ENCODE measurements at places on chromosomes 11 and 22.

- no peak for DNase-seq
Measured at GRCh38 chr11:76148231-76148630, 58.1 kb downstream of the WNT11 start.

DNA sequence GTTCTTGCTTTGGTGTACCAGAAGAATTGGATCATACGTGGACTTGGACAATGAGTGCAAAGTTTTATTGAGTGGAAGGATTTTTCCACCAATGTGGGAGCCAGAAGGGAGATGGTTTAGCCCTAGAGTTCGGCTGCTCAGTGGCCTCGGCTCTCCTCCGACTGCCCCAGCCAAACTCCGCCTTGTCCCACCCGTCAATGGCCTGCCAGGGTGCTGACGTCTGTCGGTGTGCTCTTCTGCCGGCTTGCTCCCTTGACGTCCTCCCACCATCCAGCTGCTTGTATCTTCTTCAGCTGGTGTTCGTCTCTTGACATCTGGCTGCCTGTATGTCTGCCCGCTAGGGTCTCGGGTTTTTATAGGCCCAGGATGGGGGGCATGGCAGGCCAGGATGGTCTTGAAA, 154.8 kb downstream of the APOL5 start:
- DNase-seq = no peak

DNA sequence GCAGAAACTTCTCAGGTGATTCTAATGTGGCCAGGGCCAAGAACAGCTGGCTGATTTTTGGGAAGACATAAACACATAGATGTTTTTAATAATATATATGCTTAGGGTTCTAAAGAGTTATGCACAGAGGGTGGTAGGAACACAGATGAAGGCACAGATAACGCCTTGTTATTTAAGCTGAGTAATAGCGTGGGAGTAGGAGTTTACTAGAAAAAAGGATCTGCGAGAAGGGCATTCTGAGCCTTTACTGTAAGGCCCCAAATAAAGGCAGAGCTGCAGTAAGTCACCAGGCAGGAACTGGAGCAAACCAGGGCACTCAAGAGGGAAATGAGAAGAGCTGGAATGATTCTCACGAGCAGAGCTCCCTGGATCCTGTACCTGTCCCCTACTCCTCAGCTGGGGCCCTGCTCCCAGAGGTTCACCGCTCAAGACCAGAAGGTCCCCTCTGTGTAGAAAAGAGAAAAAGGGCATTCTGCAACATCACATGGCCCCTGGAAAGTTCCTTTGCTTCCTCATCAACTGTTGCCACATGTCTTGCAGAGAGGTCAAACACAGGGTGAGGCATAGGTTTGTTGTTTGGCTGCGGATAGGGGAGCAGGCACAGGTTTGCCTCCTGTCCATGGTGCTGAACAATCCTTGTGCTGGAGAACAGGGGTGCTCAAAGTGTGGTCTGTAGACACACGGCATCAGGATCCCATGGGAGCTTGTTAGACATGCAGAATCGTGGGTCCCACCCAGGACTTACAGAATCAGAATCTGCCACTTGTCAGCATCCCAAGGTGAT, 125.7 kb downstream of the TENM4 start:
- no peak for DNase-seq

- no peak for DNase-seq
Measured at GRCh38 chr11:65790902-65791650, 4.2 kb downstream of the OVOL1 start.

- no peak for DNase-seq
Measured at GRCh38 chr11:85869781-85870180, 14.6 kb downstream of the CCDC83 start.

DNA sequence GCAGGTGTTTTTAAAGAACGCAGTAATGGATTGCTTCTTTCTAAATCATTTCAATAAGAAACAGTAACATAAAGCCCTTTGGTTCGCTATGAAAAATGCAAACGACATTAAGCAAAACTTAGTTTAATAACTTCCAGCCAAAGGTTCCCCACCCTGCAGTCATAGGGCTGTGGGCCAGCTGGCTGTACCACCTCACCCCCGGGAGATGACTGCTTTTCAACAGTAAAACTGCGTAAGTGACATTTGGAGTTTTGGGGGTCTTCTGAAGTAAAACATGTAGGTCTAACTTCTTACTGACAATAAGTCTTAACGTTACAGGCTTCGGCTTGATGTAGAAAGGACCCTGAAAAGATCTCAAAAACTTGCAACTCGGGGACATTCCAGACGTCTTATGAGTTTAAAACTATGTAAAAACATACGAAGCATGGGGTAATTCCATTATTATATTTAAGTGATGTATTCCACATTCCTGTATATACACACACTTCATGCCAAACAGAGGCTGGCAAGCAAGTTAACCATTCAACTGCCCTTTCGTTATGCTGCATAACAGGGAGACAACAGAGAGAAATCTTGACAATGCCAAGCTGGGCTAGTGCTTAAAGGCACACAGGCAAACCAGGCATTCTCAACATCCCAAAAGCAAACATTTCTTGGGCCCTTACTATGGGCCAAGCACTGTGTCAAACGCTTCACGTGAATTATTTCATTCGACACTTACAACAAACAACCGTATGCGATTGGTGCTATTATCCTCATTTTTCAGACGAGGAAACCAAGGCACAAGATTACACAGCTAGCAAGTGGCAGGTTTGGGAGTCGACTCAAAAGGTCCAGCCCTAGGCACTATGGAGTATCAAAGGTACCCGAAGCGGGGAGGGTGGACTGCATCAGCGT, 1.2 kb downstream of the MRTFA start:
- DNase-seq = no peak

DNA sequence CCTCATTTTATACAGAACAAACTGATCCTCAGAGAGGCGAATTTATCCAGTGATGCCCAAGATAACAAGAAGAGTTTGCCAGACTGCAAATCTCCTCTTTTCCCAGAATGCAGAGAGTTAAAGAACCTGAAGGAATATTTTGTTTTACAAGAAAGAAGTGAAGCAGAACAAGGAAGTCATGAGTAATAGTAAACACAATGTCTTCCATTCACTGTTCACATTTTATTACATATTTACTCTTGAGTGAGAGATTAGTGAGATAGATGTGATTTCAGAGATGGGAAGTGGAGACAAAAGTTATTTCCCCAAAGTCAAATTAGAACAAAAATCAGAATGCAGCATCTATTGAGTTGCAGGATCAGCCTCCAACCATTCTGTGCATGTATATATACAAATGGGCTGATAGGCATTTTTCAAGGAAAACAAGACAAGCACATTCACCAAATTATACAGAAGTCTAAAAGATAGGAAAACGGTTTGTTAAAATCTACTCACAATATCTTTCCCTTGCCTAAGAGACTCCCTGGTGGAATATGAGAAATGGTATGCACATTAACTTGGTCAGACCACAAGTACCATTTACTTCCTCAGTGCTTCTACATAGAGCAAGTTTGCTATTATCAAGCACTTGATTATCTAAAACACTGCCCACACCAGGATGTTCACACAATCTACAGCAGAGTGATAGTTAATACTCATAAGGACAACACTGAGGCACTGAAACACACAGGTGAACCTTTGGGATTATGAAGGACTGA, 12.0 kb downstream of the GUCY1A2 start:
- no peak for DNase-seq

DNA sequence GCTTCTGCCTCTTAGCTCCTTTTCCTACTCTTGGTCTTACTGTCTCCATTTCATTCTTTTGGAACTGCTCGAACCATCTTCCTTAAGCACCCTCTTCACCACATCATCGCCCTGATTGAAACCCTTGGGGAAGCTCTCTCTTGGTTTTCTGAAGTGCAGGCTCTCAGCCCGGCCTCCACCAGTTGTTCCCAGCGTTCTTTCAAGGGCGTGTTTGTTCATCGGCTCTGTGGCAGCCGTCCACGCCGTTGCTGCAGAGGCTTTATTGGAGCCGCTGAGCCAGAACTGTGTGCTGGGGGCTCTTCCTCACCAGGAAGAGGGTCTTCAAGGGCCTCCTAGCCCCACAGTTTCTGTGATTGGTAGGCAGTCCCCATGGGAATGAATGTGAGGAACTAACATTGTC, 214.1 kb downstream of the TBC1D22A start:
- DNase-seq = no peak

- no peak for DNase-seq
Measured at GRCh38 chr22:35984183-35985175, 44.1 kb downstream of the RBFOX2 start.

GRCh38 chr22:28410050-28410816, 269.4 kb downstream of the TTC28 start:
- DNase-seq = no peak

- DNase-seq = no peak
Measured at GRCh38 chr11:33234397-33235190, 22.6 kb upstream of the HIPK3 start.

DNA sequence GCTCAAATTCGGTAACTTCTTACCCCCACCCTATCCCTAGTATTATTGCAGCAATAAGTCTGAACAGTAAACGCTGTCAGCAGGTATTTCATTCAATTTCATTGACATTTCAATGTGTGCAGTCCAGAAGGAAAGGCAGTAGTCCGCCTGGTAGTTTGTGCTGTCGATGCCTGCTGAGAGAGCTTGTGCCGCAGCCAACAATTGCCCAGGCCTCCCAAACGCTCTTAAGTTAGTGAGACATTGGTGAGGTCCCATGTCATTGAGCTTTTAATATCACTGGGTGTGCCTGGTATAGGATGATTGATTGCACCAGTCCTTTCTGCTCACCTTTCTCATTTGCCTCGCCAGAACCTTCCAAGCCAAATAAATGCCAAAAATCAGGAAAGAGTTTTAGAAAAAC, 28.1 kb downstream of the ALKBH3 start:
- DNase-seq = no peak

GRCh38 chr11:33753304-33753967, 17.2 kb upstream of the CD59 start:
- DNase-seq = no peak

- peak; percentile 56 for DNase-seq
Measured at GRCh38 chr11:66022401-66023185, 3.7 kb downstream of the CATSPER1 start.

DNA sequence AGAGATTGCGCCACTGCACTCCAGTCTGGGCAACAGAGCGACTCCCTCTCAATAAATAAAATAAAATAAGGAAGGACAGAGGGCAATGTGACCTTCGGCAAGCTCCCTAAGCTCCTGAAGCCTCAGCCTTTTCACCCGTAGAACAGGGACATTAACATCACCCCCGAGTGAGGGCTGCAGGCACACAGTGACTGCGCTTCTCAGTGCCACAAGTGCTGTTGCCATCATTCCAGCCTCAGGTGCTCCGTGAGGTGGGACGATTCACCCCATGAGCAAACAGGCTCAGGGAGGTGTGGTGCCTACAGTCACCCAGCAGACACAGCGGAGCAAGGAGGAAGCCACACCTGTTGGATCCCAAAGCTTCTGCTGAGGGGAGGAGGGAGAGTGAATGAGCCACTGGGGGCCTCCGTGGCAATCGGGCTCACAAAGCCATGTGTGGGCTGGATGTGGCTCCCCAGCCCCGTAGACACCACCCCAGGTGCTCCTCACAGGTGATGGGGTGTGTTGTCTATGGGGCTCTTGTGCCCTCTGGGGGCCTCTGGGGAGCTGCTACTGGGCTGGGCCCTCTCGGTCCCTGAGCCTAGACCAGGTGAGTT, 9.1 kb upstream of the TCF20 start:
- DNase-seq = no peak

- DNase-seq = no peak
Measured at GRCh38 chr11:44443836-44444769, 121.4 kb upstream of the CD82 start.

DNA sequence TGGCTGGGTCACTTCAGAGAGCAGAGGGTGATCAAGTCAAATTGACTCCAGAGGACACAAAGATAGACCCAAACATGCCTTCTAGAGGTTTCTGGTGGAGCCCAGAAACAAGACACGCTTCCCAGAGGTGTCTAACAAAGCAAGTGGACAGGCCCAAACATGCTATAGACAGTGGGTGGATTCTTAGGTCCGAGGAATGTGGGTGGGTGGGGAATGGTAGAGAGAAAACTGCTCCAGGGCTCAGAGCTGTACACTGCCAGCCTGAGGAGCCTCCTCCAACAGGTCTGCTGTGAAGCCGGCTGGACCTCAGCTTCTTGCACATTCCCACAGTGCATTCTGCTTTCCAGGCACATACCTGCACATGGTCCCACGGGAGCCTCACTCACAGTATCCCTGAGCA, 116.8 kb upstream of the NECTIN1 start:
- no peak for DNase-seq

DNA sequence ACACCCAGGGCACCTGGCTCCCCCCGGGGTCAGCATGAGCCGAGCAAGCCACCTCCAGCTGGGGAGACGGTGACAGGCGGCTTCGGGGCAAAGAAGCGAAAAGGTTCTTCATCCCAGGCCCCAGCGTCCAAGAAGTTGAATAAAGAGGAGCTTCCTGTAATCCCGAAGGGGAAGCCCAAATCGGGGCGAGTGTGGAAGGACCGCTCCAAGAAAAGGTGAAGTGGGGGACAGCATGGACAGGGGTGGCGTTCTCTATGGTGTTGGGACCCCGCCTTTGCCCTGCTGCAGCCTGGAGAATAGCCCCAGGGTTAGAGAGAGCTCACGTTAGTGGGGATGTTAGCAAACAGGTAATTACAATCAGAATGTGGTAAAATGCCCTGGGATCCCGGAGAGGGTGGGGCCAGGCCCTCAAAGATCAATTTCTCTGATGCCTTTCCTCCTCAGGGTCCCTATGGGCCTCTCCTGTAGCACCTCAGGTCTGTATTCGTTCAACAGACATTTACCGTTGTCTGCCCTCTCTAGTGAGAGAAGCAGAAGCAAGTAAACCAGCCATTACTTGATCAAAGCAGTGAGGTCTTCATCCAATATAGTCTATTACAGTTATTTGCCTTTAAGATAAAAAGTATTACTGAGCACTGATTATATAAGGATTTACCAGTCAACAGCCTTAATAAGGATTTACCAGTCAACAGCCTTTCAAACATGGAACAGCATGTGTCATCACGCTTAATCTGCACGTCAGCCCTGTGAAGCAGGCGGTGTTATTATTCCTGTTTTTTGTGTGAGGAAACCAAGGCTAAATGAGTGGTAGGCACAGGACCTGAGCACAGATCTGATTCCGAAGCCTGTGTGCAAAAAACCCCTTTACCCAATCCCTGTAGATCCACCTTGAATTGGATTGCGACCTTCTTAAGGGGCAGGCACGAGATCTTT, 1.0 kb downstream of the CCDC86 start:
- no peak for DNase-seq

- no peak for DNase-seq
Measured at GRCh38 chr11:10866893-10867331, 9.1 kb upstream of the ZBED5 start.

DNA sequence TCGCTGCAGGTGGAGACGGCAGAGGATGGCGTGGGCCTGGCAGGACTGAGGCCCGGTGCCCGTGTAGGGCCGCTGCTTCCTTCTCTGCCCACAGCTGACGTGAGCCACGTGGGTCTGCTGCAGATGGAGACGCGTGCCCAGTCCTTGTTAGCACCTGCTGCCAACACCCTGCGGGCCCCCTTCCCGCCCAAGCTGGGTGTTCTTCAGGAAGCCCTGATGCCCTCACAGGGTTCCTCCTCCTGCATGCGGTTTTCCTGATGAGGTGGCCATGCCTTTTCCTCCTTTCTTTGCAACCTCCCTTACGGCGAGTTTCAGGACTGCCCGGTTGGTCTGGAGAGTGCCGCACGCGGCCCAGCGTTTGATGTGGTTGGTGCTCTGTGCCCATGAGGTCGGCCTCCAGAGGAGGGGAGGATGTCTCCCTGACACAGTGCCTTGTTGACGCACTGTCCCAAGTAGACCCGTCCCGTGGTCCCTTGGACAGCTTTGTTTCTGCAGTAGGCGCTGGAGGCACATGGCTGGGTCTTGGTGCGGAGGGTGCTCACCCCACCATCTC, 44.7 kb downstream of the AP2A2 start:
- no peak for DNase-seq
